NCI-H2029 treated with DMSO at 0.1 percent for 48 hours (cell line): ENCODE measurements at places on chromosomes 2 and 18.

- no peak for DNase-seq
Observed at GRCh38 chr2:26854283-26854827, 6.4 kb downstream of the DPYSL5 start.

GRCh38 chr18:62976227-62976626, 260.9 kb downstream of the PHLPP1 start:
- DNase-seq, result no peak

DNA sequence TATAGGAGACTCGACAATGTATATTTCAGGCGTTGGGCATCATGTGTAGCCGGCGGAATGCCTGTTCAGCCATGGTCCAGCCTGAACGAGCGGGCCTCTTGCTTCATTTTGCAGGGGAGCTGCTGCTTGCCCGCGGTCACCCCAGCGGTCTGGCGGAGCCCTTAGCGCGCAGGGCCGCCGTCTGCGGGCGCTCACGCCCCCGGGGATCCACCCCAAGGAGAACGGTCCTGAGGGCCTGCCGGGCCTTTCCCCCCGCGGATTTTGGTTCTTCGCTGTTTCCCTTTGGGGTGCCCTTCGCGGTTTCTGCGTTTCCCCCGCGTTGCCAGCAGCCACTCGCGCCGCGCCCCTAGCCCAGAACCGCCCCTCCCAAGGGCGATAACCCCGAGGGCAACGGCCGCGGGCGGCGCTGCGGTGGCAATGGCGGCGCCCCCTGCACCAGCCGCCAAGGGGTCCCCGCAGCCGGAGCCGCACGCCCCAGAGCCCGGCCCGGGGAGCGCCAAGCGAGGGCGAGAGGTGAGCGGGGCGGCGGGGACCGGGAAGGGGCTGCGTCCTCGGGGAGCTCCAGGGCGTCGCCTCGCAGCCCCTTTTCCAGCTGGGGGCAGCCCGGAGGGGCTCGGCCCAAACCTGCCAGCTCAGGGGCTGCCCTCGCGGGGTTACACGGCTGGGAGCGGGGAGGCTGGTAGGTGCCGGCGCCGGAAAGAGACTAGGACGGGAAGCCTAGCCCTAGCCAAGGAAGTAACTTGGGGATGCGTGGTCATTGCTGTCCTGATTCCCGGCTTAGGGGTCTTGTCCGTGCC, at the start of gene MFSD2B:
Gene MFSD2B, plus strand, starts transcription at position 406 of the 797 bp plus-strand sequence. Its CDS starts 12 bp downstream, at position 418.
- DNase-seq, result no peak

GRCh38 chr18:32380559-32380958, 90.1 kb downstream of the GAREM1 start:
- DNase-seq, result no peak

- no peak for DNase-seq
Observed at GRCh38 chr18:45680066-45680690, 43.8 kb upstream of the SLC14A1 start.

- DNase-seq, result no peak
Observed at GRCh38 chr18:13437796-13438506, 219.4 kb downstream of the LDLRAD4 start.

DNA sequence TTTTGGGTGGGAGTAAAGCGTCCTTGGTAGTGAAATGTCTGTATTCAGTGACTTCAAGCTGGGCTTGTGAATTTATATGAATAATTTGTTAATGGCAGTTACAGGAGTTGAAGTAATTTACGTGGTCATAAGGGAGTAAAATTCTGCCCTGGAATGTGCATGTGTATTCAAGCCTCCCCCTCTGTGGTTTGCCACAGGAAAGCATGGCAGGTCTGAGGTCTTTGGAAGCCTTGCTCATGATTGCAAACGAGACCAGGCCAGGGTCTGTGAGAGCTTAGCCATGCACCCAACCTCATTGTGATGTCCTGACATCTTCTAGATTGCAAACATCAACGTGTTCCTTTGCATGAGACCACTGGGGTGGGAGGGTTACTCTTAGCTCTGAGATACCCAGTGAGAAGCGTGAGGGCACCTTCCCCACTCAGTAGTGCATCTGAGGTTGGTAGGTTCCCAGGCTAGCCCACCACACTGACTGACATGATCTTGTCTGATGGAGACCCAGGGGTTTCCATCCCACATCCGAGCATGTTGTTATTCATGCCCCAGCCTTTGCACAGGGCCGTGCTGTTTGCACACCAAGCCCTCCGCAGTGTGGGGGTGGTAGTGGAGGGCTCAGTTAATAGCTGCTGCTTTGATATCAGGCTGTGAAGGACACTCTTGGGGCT, 216.5 kb downstream of the KLHL29 start:
- DNase-seq, result no peak

- DNase-seq, result no peak
Observed at GRCh38 chr2:219399716-219400478, 12.2 kb upstream of the DNPEP start.

DNA sequence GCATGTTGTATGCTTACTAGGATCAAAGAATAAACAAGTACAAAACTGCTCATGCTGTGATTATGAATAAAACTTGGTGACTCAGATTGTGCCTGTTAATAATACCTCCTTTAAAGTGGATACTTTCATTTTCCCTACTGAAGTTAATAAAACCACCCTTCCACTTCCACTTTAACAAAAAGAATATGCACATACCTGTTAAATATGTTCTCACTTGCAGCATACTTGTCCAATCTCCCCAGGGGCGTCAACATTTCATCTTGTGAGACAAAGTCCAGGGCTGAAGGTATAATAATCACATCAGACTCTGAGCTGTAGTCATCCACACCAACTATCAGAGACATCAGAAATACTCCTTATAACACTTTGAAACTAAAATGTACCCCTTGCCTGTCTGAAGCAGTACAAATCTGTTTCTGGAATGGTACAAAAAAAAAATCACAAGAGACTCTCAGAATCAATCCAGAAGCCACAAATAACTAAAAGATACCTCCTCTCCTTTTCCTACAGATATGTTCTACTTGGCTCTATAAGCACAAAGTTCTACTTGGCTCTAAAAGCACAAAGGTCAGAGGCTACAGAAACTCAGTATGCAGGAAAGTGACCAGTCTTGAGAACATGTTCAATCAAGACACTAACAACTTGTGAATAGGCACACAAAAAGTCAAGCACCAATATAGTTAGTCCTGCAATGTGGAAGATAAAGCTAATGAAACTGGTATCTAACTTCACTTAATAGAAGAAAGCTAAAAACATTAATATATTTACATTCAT, 19.3 kb downstream of the PPP4R1 start:
- DNase-seq, result no peak

DNA sequence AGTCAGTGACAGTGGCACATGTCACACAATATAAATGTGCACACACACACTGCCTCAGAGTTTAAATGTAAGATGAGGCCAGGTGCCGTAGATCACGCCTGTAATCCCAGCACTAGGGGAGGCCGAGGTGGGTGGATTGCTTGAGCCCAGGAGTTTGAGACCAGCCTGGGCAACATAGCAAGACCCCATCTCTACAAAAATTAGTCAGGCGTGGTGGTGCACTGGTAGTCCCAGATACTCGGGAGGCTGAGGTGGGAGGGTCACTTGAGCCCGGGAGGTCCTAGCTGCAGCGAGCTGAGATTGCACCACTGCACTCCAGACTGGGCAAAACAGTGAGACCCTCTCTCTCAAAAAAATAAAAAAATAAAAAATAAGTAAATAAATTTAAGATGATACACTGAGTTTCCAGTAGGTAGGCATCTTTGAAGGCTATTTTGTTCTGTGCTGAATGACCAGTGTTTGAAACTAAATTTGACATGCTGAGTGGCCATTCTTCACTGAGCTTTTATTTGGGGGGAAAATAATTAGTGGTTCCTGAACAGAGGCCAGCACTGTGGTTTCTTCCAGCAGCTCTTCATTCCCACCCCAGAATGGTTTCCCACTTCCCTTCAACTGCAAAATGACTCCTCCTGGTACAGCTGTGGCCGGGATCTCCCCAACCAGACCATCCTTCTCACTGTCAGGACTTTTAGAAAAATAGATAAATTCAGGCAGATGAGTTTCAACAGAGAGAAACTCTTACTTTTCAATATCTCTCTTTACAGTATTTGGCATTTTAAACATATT, 44.9 kb downstream of the PSMG2 start:
- no peak for DNase-seq

DNA sequence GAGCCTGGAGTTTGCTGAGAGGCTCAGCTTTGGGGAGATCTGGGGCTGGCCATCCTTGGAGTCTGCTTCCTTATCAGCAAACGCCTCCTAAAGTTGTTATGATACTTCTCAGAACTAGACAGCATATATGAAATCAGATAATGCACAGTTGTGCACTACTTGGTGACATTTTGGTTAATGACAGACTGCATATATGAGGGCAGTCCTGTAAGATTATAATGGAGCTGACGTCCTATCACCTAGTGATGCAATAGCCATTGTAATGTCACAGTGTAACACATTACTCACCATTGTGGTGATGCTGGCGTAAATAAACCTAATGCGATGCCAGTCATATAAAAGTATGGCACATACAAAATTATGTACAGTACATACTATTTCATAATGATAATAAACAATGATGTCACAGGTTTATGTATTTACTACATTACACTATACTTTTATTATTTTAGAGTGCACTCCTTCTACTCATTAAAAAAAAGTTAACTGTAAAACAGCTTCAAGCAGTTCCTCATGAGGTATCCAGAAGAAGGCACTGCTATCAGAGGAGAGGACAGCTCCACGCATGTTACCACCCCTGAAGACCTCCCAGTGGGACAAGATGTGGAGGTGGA, 298.1 kb upstream of the REV1 start:
- no peak for DNase-seq

DNA sequence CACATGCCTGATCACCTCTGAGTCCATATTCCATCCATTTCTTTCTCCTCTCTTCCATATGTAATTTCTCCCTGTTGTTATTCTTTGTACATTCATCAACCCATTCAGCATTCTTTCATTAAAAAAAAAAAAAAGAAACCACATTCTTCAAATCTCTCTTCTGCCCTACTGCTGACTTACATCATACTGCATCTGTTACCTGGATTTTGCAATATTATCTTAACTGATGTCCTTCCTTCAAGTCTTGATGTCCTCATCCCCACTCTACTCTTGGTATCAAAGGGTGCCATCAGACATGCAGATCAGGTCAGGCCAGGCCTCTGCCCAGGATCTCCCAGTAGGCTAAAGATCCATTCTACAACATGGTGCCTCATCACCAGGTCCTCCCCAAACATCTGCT, 90.6 kb downstream of the SGPP2 start:
- DNase-seq, result no peak

- no peak for DNase-seq
Observed at GRCh38 chr2:231563378-231563961, 29.2 kb upstream of the TEX44 start.

DNA sequence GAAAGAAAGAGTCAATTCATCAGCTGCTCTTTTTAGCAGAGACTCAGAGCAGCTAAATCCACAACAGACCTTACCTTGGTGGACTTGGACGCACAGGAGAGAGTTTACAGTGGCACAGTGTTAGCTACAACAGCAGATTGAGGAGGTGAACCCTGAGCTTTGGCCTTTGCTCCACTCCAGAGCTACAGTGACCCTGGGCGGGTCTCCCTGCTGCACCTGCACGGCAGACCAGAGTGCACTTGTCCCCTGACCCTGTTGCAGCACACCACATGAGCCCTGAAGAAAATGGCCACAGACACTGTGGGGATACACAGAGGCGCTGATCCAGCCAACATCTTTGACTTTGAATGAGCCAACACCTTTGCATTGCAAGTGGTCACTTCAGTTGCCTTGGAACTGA, 11.0 kb downstream of the SLC19A3 start:
- DNase-seq, result no peak

DNA sequence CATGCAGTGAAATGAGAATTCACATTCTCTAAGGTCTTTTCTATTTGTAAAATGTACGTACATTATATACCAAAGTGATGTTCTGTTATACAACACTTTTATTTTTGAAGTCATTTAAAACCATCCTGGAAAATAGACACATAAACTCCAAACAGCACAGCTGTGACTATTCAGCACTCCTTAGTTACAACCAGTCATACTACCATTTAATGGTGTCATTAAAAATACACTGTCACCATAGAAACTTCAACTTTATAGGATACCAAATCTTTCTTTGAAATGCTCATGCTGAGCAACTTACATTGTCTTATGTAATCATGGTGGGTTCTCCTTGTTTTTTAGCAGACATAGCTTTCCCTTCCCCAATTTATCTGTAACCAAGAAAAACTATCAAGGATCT, 85.3 kb downstream of the METTL4 start:
- DNase-seq, result no peak

DNA sequence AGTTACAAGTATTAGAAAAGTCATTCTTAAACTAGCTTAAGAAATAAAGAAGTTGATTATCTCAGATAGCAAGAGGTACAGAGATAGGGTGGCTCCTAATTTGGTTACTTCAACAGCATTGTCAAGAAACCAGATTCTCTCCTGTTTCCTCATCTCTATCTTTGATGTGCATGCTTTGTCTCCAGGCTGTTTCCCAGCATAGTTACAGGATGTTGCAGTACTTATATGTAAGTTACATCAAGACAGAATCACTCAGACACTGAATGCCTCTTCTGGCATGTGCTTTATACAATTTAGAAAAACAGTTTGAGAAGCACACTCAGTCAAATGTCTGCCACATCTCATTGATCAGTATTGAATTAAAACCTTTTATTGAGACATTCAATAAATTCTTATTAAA, 189.5 kb upstream of the UBE2E3 start:
- no peak for DNase-seq

DNA sequence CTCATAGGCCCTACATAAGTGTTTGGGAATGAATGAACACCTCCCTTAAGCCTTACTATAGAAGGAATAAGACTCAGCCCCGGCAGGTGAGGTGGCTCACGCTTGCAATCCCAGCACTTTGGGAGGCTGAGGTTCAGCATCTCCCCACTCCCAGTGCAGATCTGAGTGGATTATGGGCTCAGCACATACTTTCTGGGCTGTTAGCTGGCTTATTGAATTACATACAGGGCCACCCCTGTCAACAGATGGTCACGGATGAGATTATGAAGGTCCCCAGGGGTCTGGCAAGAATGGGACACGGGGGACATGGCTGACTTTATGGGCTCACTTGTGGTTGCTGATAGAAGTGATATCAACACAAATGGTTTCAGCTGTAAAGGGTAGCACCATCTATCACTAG, 322.3 kb downstream of the TSN start:
- DNase-seq, result no peak

DNA sequence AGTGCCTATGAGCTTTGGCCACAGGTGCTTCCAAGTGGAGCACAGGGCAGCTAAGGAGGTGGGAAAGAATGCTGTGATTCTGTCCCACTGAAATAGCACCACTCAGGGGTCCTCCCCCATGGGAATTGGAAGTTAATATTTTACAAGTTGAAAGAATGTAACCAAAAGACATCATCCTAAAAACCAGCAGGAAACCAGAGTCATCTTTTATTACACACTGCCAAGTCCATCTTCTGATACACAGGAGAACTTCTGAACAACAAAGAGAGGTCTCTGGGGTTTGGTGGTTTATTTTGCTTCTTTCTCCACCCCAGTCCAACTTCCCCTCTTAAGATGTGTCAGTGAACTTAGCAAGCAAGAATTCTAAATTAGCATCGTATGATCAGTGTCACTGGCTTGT, 47.7 kb downstream of the COLEC12 start:
- DNase-seq, result no peak

- no peak for DNase-seq
Observed at GRCh38 chr2:201018636-201019035, 52.8 kb downstream of the HYCC2 start.

GRCh38 chr18:6370410-6370809, 44.3 kb downstream of the L3MBTL4 start:
- DNase-seq, result no peak
